ENCODE measurements at places on chromosomes 11 and 22.

- no peak for DNase-seq
These were observed 616.6 kb downstream of the TBC1D22A start for GRCh38 chr22:47379037-47379436.

DNA sequence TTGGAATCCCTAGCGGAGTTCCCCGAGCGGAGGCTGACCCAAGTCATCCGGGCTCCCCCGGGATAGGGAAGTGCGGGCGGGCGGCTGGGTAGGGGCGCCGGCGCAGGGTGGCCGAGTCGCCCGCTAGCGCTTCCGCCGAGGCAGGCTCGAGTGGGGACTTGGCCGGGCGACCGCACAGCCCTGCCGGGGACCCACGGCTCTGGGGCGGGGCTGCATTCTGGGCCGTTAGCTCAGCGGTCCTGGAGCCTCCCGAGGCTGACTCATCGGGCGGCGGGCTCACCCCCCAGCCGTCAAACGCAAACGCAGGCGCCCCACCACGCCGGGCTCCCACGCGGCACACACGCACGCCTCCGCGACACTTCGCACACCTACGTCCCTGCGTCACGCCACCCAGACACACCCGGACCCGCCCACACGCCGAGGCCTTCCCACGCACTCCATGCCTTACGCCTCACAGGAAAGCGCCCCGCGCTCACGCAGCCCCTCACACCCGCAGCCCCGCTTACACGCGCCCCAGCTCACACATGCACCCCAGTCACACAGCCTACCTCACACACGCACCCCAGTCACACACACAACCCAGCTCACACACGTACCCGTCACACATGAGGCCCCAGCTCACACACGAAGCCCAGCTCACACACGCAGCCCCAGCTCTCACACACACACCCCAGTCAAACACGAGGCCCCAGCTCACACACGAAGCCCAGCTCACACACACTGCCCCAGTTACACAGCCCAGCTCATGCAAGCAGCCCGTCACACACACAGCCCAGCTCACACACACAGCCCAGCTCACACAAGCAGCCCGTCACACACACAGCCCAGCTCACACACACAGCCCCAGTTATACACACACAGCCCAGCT lies 1.2 kb downstream of the PHLDB1 start:
- DNase-seq = peak; percentile 70

GRCh38 chr11:40292721-40293508 lies 1166.5 kb downstream of the LRRC4C start:
- DNase-seq = peak; percentile 31

DNA sequence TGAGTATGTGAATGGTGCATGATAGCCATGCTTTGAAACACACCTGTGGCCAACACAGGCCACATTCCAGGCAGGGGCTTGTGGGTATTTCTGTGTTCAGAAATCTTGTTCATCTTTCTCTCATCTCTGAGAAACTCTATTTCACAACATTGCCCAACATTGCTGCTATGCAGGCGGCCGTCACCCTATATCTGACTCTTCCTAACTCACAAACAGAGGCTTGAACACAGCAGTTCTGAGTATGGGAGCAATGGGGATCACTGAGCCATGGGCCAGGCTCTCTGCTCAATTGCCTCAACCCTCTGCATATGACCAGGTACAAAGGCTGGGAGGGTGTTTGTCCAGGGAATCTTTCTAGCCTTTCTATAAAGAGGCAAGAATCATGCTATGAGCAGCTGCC lies 259.9 kb downstream of the BUD13 start:
- no peak for DNase-seq

GRCh38 chr11:130121445-130121978 lies 38.1 kb upstream of the ST14 start:
- DNase-seq = no peak

- no peak for DNase-seq
These were observed 21.3 kb downstream of the ST14 start for GRCh38 chr11:130180896-130181294.

DNA sequence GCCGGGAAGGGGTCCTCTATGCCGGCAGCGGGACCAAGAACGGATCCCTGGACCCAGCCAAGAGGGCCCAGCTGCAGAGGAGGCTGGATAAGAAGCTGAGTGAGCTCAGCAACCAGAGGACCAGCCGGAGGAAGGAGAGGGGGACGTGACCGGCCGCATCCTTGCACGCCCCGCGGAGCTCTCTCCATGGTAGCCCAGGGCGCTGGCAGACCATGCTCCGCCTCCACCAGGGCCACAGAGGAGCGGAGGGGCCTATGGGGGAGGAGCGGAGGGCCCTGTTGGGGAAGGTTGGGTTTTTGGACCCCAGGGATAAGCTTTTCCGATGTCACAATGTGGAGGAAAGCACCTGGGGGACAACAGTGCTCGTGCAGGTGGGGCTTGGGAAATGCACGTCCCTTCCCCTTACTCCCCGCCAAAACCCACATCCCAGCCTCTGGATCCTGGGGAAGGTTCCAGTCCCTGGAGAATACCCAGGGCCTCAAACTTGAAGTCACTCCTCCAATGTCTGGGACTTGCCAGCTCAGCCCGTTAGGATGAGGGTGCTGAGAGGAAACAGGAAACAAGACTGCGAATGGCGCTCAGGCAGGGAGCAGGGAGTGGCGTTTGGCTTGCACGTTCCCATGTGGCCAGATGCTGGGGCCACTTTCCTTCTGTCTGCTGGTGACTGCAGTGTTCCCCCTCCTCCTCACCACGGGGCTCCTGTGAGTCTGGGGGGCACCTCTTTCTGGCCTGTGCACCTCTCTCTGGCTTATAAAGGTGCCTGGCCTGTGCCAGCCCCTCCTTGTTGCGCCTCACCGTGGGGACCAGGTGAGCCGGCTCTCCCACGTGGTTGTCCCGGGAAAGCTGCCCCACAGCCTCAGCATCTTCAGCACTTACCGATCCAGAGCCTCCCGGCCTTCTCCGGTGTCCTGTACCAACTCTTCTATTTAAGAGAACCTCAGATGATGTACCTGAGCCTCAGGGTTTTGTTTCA lies 36.2 kb downstream of the IGHMBP2 start:
- DNase-seq = no peak

DNA sequence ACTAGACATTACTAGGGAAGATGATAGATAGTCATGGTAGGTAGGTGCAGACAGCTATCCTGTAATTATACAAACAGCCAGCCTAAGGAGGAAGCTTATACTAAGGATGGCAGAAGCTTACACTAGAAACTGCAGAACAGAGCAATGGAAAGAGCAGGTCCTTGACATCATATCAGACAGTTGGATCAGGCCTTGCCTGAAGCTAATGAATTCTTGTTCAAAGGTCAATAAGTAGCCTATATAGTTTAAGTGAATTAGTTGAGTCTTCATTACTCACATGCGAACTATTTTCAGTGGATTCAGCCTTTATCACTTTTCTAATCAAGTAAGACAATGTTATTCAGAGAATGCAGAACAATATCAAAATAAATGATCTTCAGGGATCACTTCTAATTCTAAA lies 22.3 kb upstream of the GRK3 start:
- DNase-seq = no peak

DNA sequence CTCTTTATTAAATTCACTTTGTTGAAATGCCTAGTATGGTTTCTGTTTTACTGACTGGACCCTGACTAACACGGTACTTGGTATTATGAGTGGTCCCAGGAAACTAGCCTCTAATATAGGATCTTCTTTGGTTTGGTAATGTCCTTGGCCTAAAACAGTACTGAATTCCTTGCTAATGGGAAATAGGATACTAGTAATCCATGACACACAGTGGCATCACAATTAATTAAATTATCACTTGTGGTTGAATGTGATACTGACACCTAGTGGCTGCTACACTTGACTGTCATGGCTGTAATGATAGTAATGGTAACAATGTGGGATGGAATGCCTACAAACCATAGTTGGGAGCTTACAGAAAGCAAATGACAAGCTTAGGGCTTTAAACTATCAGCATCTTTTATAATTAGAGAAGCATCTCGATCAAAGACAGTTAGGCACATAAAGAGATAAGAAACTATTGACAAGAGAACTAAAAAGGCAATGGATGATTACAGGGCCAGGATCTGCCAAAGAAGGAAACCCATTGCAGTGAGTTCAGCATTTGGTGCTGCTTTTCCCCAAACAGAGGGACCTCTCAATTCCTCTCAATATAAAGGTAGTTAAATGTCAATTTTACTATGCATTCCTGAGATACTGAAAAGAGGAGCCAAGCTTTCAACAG lies 8.6 kb downstream of the DNHD1 start:
- no peak for DNase-seq

DNA sequence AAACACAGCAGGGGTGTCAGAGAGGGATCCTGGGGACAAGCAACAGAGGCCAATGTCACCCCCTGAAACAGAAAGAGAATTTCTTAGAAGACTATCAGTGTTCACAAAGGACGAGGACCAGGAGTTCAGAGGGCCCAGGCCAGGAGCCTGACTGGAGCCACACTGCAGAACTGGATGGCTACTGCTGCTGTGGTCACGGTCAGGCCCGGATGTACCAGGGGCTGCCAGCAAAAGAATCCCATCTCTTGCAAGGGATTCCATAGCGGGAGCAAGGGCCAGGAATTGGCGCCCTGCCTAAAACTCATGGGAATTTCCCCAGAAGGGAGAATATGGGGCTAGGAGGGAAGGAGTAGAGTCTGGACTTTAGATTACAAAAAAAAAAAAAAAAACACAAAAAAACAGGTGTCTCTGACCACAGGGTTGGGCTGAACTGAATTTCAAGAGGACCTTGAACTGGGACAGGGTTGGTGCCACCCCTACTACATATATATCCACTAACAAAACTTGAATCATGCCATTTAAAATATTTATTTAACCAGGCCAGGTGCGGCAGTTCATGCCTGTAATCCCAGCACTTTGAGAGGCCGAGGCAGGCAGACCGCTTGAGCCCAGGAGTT lies 15.7 kb upstream of the KCTD14 start:
- no peak for DNase-seq
